ENCODE measurements at places on chromosomes 1 and 21.

DNA sequence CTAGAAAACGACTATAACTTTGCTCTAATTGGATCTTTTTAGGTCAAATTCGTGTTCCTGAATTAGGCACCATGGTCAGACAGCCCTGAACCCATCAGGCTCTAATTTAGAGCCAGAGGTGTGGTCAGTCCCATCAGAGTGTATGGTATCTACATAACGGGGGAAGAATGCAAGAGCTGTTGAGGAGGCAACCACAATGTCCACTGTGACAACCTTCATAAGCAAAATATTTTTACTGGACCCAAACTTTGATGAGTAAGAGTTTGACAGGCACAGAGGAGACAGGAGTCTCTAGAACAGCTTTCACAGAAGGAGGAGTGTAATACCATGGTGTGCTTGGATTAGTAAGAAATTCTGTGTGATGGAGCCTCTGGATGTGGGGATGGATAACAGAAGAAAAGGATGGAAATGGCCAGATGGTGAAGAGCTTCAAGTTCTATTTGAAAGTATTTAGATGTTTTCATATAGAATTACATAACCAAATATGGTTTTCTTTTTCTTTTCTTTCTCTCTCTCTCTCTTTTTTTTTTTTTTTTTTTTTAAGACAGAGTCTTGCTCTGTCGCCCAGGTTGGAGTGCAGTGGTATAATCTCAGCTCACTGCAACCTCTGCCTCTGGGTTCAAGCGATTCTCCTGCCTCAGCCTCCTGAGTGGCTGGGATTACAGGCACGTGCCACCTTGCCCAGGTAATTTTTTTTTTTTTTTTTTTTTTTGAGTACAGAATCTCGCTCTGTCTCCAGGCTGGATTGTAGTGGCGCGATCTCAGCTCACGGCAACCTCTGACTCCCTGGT, 24.9 kb downstream of the UBE2U start:
- no peak for DNase-seq

- DNase-seq: no peak
These were observed 83.8 kb downstream of the SETD4 start for GRCh38 chr21:35976481-35976880.

GRCh38 chr1:41963636-41964035, 44.9 kb upstream of the HIVEP3 start:
- no peak for DNase-seq

DNA sequence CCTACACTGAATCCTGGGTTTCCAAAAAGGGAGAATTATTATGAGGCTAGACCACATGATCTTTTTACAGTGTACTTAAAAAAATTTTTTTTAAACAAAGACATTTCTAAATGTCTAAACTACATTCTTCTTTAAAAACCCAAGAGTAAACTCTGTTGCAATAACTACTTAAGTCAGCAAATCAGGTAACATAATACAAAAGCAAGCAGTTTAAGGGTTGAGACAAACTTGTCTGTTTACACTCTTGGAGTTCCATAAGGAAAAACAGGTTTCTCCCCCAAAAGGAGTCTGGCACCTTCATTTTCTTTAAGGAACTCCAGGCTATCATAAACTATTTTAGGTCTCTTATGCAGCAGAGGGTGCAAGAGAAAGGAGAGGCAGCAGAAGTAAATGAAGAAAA, 12.5 kb upstream of the ANKRD45 start:
- no peak for DNase-seq

DNA sequence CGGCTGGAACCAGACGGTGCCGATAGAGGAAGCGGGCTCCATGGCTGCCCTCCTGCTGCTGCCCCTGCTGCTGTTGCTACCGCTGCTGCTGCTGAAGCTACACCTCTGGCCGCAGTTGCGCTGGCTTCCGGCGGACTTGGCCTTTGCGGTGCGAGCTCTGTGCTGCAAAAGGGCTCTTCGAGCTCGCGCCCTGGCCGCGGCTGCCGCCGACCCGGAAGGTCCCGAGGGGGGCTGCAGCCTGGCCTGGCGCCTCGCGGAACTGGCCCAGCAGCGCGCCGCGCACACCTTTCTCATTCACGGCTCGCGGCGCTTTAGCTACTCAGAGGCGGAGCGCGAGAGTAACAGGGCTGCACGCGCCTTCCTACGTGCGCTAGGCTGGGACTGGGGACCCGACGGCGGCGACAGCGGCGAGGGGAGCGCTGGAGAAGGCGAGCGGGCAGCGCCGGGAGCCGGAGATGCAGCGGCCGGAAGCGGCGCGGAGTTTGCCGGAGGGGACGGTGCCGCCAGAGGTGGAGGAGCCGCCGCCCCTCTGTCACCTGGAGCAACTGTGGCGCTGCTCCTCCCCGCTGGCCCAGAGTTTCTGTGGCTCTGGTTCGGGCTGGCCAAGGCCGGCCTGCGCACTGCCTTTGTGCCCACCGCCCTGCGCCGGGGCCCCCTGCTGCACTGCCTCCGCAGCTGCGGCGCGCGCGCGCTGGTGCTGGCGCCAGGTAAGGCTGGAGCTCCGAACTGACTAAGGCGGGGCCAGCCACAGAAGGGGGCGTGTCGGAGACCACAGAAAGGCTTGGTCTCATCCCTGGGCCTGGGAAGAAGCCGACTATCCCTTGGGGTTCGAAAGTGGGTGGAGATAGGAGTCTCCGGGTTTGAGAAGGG, 486 bp downstream of the SLC27A3 start:
- peak; percentile 53 for DNase-seq

DNA sequence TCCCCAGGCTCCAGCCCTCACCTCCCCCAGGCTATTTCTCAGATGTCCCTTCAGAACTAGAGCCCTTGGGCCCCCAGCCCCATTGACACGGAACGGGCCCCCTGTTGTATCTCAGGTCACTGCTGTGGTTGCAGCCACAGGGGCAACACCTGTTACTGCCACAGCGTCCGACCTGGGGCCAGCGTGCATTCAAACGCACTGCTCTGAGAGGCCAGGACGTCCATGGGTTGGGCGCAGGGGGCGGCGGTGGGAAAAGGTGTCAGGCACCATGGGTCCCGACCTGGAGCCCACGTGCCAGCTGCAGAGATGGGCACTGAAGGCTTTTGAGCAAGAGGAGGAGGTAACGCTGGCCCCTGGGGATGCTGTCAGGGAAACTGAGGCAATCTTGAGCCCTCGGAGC, 13.3 kb downstream of the FAAP20 start:
- no peak for DNase-seq

- no peak for DNase-seq
These were observed 117.1 kb upstream of the PTGFR start for GRCh38 chr1:78373676-78374075.

DNA sequence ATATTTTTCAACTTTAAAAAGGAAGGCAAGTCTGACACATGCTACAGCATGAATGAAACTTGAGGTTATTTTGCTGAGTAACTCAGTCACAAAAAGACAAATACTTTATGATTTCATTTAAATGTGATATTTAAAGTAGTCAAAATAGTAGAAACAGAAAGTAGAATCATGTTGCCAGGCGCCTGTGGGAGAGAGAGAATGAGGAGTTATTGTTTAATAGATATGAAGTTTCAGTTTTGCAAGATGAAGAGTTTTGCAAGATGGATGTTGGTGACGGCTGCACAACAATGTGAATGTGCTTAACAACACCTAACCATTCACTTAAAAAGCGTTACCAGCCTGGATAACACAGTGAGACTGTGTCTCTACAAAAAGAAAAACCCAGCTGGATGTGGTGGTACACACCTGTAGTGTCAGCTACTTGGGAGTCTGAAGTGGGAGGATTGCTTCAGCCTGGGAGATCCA, 20.7 kb upstream of the ATP1A1 start:
- no peak for DNase-seq
